ENCODE measurements at places on chromosomes 6 and 20.

DNA sequence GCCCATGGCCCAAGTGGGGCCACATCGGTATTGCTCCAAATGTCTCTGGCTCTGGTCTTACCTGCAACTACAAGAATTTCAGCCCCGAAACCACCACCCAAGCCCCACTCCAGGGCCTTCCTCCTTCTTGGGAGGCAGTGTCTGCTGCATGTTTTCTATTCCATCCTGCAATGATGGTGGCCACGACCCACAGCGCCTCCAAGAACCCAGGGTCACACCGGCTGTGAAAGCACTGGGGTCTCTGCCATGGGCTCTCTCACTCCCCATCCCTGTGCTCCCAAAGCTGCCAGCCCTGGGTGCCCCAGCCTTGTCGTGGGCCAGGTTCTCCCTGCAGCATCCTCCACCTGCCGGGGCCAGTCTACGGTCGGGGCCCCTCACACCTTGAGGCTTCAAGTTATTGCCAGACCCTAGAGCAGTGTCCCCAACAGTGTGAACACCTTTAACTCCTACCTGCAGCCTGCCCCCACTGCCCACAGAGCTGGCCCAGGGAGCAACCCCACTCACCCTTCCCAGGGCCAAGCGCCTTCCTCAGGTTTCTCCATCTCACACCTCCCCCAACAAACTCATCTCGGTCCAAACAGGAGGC lies 115.4 kb downstream of the JPH2 start:
- DNase-seq: no peak

DNA sequence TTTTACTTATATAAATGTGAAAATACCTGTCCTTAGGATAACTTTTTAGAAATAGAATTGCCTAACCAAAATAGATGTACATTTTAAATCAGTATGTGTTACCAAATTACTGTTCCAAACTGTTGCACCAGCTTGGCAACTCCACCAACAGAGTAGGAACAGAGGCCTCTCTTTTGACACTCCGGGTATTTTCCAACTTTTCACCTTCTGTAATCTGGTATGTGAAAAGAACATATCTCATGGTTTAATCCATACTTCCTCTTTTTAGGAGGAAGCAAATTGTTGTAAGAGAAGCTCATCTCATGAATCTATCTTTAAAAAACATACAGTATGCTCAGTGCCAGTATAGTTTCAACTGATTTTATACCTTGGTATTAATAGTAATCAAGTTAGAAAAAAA lies 24.9 kb downstream of the RNF144B start:
- DNase-seq: no peak

- DNase-seq: no peak
Observed at GRCh38 chr6:11426571-11426970, 111.0 kb upstream of the TMEM170B start.

GRCh38 chr6:3635482-3635881 lies 116.0 kb downstream of the PXDC1 start:
- no peak for DNase-seq

GRCh38 chr6:160960839-160961238 lies 30.7 kb upstream of the MAP3K4 start:
- DNase-seq: peak; percentile 71

GRCh38 chr6:52304983-52305390 lies 20.4 kb upstream of the MCM3 start:
- peak; percentile 69 for DNase-seq

DNA sequence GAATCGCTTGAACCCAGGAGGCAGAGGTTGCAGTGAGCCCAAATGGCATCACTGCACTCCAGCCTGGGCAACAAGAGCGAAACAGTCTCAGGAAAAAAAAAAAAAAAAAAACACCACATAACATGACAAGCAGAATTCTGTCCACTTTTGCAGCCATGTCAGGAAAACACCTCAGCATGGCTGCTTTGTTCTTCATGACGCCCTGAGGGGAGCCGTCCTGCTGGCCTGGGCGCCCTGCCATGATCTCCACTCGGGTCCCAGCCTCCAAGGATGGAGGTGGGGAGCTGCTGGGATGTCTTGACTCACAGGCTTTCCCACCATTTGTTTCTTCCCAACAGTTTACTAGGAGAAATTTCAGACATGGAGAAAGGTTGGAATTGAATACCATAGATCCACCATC lies 42.2 kb downstream of the SNX9 start:
- DNase-seq: no peak

Measured in astrocyte of the hippocampus (primary cell).